ENCODE measurements at places on chromosomes 7 and 10.

DNA sequence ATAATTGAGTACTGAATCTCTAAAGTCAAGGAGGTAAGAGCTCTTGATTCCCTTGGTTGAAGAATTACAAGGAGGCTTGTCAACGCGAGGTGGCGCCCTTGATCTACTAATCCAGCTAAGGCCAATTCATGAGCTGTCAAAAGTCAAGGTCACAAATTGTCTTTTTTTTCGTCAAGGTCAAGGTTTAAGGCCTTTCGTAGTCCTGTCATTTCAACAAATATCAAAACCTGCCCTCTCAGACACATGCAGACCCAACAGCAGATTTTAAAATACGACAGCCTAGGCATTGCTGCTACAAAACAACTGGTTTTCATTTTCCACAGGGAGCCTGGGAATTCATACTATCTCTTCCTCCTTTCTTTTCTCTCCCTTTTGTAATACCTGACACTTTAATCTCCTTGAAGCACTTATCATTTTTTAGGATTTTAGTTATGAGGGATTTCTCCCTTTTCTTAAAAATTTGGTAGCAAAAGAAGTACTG is 3.6 kb downstream of the HOXA13 start:
- DNase-seq, result no peak

DNA sequence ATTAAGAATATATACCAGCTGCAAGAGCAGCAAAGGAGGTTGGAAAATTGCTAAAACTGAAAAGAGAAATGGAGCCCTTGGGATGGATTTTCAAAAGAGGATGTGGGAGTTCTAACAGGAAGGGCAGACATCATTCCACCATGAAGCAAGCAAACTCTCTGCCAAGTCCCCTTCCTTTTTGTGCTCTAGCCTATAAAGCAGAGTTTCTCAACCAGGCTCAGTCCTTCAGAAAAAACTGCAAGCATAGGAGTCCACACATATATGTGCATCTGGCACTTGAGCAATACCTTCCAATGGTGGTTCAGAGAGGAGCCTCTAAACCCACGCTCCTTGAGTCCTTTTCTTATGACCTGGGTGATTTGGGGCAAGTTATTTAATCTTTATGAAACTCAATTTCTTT is 98.6 kb upstream of the MKX start:
- no peak for DNase-seq

- DNase-seq, result no peak
Observed at GRCh38 chr7:45155941-45156340, 1.6 kb upstream of the RAMP3 start.

DNA sequence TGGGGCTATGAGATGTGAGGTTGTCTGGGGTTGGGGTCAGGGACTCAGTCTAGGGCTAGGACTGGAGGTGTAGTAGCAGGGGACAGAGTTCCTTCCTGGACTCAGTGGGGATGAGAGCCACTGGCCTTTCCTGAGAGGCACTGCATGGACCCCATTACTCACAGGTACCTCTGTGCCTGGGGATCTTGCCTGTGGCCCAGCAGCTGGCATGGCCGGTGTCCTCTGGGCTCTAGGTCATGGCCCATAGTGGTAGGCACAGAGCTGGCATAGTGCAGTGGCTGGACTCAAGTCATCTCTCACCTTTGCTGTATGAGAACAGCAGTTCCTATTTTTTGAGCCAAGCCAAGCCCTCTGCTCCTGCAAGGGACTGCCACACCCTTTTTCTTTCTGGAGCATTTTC is 51.9 kb downstream of the NEURL1 start:
- no peak for DNase-seq

DNA sequence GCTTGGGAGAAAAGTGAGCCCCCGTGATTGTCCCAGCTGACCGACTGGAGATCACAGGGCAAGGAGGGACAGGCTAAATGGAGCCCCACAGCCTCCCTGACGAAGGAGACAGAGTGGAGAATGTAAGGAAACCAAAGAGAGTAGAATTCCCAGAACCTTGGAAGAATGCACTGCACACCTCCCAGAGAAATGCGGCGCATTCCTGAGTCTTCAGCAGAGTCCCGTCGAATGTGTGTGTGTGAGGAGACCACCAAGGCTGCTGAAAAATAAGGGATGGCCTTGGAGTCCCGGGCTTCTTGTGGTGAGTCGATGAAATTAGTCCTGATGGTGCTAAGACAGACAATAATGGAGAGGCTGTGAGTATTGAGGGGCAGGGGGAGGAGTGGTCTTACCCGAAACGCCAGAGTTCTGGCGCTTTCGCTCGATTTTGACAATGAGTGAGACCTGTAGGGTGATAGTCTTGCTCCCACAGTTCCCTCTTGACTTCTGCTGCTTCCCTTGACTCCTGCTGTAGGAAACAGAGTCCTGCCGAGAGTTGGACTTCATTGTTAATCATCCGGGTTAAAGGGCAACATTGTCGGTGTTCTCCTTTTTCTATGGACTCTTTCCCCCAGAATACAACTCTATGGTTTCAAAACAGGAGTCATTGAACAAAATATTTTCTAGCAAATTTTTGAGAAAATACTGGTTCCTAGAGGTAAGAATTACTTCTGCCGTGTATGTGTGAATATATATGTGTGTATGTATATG is 103.2 kb downstream of the CNNM2 start:
- no peak for DNase-seq

All from HFF-Myc (cell line).